ENCODE measurements at places on chromosomes 6 and 20. TPM values are rescaled to one million over a fixed set of nuclear protein-coding genes. Genes with fewer than 3 reads are reported as not detected.

DNA sequence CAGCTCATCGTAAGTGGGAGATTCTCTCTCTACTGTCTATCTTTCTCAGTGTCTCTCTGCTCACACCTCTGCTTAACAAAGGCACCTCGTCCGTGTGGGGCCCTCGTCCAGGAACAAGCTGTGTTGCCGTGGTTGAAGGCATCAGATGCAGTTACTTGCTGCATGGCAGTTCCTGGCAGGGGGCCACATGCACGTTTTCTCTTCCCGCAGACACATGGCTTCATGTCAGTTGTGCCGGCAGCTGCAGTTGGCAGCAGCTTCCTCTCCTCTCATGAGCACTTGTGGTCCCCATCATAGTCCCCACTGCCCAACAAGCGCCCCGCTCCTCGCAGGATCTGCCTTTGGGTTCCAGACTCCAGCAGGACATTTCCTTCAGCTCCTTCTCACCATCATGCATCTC lies 7.1 kb upstream of the AFDN start:
- DNase-seq: no peak

DNA sequence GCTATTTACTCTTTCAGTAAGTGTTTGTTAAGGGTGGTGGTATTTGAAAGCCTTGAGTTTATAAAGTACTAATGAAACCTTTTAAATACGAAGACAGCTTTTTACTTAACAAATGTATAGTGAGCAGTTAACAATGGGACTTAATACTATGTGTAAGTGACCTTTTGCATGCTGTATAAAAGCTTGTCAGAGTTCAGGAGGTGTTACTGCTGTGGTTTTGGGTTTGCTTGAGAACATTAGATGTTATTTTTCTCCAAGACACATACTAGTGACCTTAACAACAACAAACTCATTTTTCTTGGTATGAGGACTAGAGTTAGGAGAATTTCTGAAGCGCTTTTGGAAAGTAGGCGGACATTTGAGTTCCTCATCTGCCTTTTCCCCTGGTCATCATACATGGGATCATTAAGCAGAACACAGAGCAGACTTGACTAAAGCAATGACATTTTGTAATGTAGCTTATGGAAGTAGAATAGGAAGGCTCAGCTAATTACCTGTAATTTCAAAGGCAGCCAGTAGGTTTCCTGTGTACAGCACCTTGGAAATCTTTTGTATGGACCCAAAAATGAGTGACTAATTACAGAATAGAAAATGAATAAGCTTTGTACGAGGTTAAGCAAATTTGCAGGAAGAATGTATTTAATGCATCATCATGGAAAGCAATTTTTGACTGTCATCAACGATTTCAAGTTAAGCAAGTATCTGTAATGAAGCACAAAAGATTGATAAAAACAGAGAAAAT lies 14.1 kb downstream of the CDYL start:
- no peak for DNase-seq

GRCh38 chr6:50030777-50031562 lies 9.2 kb upstream of the DEFB110 start:
- no peak for DNase-seq

DNA sequence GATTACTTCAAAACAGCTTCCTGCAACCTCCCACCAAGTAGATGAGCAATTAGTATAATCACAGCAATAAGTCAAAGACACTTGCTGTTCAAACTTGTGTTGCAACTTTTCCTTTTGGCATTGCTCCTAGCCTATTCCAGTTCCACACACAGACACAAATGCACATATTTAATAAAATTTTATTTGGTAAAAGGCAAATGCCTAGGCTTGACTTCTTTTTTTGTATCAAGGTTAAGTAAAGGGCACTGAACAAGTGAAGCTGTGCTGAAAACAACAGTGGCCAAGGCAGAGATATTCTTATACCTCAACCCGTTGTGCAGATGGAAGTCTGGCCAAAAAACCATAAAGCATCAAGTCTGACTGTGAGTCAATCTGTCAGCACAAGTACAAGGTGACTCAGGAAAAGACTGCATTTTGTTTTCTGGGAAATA lies 708.4 kb upstream of the CITED2 start:
- no peak for DNase-seq

GRCh38 chr6:19362396-19362795 lies 474.8 kb upstream of the ID4 start:
- no peak for DNase-seq

DNA sequence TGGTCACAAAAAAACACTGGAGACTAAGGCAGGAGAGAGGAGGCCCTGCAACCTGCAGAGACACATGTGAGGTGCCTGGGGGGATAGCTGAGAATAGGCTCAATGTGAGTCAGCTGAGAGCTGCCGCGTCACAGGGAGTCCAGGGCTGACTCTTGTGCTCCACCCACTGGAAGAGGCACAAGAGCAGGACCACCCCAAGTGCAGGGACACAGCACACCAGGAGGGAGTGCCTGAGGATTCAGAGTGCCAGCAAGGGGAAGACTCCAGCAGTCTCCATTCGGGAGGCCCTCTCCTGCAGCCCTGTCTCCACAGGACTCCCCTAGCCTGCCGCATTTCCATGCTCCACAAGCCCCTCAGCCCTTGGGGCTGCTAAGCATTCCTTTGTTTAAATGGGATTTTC lies 105.5 kb downstream of the HUS1B start:
- DNase-seq: no peak

DNA sequence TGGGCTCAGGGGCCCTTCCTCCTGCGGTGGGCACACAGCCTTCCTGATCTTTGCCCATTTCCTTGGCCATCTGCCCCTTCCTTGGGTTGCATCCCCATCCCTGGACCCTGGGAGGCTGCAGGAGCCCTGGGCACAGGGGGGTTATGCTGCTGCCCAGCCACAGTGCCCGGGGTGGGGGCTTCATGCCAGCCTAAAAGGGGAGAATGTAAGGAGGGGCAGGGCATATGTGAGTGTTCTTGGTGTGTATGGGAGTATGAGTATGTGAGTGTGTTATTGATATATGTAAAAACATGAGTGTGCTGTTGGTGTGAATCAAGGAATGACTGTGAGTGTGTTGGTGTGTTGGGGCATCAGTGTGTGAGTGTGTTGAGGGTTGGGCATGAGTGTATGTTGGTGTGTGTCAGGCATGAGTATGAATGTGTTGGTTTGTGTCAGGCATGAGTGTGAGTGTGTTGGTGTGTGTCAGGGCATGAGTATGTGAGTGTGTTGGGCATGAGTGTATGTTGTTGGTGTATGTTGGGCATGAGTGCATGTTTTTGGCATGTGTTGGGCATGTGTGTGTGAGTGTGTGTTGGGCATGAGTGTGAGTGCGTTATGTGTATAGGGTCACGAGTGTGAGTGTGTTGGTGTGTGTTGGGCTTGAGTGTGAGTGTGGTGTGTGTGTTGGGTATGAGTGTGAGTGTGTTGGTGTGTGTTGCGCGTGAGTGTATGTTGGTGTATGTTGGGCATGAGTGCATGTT lies 14.7 kb upstream of the CST8 start:
- DNase-seq: no peak

DNA sequence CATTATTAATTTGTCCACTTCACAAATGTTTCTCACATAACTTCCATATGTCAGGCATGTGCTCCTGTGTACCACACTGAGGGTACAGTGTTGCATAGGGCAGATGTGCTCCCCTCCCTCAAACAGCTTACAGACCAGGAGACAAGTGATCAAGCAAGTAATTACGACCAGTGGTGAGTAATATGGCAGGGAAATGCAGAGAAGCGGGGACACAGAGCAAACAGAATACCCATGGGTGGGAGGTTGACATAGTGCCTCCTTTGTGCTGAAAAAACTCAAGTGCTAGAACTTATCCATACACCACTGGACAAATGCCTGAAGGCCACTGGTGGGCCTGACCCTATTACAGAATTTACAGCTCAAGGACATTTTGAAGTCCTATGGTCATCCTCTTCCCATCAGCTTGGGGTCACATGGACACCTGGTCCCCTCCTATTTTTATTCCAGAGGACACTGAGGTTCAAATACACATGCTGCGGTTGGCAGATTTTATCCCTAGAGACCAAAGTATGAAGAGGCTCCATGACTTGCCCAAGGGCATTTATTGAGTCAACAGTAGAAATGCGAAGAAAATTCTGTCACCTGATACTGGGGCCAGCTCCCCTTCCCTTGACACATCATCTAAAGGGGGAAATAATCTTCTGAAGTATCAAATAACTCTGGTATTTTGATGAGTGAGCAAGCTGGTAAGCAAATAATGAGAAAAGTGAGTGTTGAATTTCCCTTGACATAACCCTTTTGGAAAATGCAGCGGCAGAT lies 116.6 kb downstream of the QRSL1 start:
- no peak for DNase-seq

DNA sequence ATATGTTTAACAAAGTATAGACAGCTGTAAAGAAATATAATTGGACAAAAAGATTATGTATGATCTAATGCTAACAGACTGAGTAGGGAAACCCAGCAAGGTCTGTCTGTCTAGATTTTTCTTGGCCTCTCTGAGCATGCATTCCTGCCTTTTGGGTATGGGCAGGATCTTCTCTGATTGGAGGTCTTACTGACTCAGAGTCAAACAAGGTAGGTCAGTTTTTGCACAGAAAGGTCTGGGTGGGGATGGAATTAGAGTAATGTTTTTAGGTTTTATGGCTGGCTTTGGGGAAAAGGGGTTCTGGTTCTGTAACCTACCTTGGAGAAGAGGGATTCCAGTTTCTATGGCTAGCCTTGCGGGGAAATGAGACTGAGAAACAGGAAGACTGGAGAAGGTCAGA lies 65.5 kb downstream of the LIN28B start:
- DNase-seq: no peak

DNA sequence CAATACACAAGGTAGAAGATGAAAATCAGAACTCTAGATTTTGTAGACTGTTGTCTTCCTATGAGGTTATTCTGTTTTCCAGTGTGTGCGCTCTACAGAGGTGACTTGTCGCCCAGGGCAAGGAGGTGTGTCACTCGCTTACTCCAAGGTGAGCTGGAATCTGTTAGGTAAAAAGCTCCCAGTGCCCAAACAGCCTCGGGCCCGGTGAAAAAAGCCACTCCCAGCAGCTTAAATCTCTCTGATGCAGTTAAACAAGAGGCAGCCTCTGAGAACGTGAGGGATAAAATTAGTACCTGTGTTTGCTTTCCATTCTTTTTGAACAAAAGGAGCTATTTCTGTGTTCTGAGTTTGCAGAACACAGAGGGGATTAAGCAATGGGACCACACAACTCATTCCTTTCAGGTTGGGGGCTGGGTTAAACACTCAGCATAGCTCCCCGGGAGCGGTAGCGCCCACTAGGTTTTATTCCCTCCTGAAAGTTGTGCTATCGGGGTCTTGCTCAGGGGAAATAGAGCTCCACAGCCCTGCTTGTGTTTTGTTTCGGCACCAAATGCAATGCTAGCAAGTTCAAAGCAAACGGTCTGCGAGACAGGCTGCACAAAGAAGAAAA lies 181.2 kb downstream of the FOXA2 start:
- no peak for DNase-seq

DNA sequence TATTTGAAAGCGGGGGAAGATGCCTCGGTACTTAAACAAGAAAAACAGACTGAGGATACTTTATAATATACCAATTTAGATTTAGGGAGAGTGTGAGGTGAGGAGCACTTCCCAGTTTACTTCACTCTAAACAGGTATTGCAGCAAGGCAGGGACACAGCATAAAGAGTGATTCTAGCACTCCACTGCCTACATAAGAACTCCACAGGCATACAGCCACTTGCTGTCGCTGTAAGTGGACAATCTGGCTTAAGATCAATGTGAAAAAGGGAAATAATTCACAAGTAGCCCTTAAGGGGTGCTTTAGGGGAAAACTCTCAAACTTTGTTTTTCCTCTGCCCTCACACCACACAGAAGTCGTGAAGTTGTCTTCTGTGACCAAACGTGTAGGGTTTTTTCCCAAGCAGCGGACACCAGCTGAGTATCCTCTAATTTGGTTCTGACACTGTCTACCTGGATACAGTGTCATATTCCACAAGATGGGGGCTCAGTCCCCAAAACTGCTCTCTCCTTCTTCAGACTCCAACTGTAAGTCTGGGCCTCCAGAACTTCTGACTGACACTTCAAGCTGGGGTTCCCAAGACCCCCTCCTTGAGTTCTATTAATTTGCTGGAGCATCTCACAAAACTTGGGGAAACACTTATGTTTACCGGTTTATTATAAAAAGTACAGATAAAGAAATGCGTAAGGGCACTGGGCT lies 9.3 kb downstream of the ADNP start:
- no peak for DNase-seq

GRCh38 chr20:62427172-62428001 lies at the start of gene RBBP8NL:
RBBP8NL (minus strand) TSS chr20:62427539; CDS start chr20:62419647, 7,892 bp downstream.
- DNase-seq: no peak

DNA sequence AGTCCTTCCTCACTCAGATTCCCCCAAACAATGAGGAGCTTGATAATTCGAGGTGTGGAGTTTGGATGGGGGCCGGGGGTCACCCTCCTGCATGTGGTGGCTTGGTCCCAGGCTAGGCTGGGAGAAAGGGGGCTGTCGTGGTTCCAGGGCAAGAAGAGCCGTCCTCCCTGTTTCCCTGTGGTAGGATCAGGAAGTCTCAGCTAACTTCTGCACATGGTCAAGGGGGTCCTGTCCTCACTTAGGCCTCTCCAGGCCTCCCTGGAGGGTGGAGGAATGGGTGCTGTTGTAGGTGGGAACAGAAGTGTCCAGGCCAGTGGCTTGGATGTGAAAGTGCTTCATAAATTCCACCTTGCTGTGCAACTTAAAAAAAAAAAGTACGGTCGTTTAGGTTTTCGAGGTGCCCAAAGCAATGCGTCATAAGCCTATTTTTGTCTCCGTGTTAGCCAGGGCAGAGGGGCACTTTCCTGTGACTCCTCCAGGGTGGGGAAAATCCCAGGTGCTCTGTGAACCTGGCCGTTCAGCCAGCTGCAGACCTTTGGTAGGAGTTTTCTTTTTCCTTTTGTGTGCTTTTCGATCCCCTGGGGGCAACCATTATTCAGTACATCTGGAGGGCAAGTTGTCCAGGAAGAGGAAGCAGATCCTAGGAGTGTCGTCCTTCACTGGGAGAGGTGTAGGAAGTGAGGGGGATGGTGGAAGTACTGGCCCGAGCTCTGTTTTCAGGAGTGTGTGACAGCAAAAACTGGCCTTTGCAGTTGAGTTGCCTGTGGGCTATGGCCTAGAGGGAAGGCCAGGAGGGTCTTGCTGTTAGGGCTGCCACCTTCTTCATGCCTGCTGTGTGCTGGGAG lies 9.6 kb downstream of the IGF2R start:
- DNase-seq: no peak

GRCh38 chr6:50141100-50141499 lies 91.4 kb upstream of the DEFB112 start:
- no peak for DNase-seq

AIF1 gene
- total RNA-seq: not detected

MYB gene
- total RNA-seq: 1.4 TPM

RTN4IP1 gene
- total RNA-seq: 6.9 TPM

TBC1D22B gene
- total RNA-seq: 9.8 TPM

TP53TG5 gene
- total RNA-seq: not detected
